NCI-H2081 (cell line): ENCODE measurements at places on chromosomes 16 and 17.
A peak's percentile ranks its signal among the peaks of the same experiment; 100 is the strongest.

DNA sequence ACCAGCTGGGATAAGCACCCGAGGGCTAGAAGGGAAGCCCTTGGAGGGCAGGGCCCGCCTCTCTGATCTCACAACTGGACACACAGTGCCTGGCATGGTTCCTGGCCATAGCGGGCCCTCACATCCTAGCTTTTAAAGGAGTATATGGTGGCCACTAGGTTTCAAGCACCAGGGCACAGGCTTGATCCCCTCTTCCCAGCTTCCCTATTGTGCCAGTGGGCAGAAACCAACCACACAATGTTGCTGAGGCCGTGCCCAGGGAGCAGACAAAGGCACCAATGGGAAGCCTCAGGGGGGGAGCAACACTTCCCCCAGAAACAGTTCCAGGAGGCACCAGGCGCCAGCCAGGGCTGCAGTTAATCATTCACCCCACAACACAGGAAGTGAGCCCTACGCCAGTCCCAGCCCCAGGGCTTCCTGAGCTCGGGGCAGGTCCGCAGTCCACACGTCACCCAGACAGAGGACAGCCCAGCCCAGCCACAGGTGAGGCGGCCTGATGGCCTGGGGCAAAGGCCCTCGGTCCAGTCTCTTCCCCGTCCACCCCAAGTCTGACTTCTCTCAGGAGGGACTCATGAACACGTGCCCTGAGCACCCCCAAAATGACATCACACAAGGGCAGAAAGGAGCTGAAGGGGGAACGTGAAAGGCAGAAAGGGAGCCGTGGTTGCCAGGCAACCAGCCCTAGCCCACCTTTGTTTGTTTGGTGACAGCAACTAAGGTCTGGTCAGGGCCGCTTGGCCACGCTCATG lies 12.8 kb downstream of the SMIM5 start:
- DNase-seq = peak; percentile 22

- DNase-seq = no peak
Observed at GRCh38 chr17:59631276-59631675, 11.6 kb downstream of the CLTC start.

DNA sequence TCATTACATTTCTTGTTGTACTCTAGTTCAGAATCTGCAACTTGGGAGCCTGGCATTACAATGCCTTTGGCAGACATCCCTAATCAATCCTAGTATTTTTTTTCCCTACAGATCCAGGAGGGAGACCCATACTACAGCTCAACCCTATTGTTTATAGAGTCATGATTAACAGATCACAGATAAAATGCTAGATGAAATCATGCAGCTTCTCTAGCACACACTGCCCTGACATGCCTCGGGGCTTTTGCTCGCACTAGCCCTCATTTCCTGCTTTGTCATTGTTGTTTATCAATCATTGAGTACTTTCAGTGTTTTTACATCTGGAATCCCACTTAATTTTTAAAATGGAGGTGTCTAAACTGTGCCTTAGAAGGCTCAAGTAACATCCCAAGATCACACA lies 412.5 kb downstream of the CA10 start:
- DNase-seq = peak; percentile 54

- no peak for DNase-seq
Observed at GRCh38 chr16:28313587-28313986, 21.3 kb downstream of the SBK1 start.

DNA sequence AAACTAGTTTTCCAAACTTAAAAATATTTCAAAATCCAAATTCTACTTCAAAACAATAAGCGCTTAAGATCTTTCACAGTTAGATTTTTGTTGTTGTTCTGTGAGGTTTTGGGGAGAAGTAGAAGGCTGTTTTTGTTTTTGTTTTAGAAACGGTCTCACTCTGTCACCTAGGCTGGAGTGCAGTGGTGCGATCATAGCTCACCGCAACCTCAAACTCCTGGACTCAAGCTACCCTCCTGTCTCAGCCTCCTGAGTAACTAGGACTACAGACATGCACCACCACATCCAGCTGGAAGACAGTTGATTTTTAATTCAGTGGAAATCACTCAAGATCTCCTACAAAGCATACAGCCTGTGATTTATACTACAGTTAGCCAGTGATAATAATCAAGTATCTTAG lies 2.7 kb downstream of the SHCBP1 start:
- DNase-seq = no peak

DNA sequence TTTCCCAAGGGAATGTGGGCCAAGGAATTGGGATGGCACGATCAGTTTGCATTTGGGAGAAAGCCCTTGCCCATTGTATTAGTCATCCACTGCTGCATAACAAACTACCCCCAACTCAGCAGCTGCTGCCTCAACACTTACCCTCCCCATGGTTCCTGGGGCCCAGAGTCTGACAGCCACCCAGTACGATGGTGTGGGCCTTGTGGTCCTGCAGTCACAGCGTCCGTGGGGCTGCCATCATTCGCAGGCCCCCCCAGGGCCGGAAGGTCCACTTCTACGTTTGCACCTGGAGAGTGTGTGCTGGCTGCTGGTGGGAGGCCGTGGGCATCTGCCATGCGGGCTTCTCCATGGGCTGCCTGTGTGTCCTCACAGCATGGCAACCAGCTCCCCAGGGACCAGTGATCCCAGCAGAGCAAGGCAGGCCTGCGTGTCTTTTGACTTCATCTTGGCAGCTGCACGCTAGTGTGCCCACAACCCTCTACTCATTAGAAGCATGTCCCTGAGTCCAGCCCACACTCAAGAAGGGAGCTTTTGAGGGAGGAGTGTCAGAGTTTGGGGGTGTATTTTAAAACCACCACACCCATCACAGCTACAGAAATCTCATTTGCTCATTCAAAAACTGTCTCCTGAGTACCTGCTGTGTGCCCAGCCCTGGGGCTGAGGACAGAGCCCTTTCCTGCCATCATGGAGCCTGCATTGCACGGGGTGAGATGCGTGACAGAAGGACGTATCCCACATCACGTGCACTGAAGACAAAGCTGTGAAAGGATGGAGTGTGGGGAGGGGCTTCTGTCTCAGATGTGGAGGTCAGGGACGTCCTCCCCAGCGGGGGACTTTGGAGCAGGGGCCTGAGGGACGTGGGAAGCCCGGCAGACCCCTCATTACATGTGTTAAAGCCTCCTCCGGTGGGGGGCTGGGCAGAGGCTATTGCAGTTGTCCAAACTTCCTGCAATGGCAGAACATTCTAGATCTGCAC lies 185.0 kb upstream of the ZNF469 start:
- no peak for DNase-seq

DNA sequence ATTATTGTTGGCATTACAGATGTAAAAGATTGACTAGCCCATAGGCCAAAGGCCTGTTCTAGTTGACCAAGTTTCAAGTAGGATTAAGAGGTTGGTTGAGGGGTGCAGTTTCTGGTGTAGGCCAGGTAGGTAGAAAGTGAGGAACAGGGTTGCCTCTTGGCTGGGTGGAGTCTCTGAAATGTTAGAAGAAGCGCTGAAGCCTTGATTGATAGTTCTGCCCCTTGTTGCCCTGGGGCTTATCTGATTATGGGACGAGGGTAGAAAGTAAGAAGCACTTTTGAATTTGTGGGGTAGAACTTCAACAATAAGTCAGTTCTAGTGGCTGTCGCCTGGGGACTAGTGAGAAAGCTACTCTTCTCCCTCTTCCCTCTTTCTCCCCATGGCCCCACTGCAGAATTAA lies 6.2 kb downstream of the BCL6B start:
- no peak for DNase-seq

DNA sequence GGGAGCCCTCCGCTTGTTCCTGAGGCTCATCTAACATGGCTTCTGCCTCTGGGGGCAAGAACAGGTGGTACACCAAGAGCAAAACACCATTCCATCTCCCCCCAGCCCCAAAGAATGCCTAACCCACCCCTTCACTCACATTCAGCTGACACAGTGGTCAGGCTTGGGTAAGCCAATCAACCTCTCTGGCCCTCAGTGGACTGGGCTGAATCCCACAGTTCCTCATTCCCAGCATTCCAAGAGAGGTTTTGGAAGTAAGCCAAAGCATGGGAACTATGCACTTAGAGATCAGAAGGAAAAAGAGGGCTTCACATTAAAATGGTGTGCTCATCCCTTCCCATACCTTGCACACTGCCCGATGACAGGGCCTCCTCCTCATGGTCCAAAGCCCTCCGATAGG lies 7.8 kb downstream of the PIGS start:
- DNase-seq = no peak

GRCh38 chr16:58459344-58460218 lies 40.4 kb upstream of the NDRG4 start:
- no peak for DNase-seq

GRCh38 chr16:81734632-81735434 lies 44.3 kb upstream of the PLCG2 start:
- DNase-seq = no peak

GRCh38 chr17:44829523-44830358 lies at the start of gene GJC1:
GJC1 (minus strand) TSS chr17:44830287; CDS start chr17:44805817, 24,470 bp downstream.
- DNase-seq = no peak

- DNase-seq = no peak
Observed at GRCh38 chr16:85426806-85427205, 186.3 kb upstream of the GSE1 start.

- peak; percentile 40 for DNase-seq
Observed at GRCh38 chr17:65099941-65100315, 37.2 kb upstream of the RGS9 start.

- DNase-seq = no peak
Observed at GRCh38 chr16:29318037-29318436, 88.5 kb downstream of the NPIPB11 start.

GRCh38 chr17:20184977-20185619 lies 175.9 kb downstream of the SPECC1 start:
- no peak for DNase-seq

DNA sequence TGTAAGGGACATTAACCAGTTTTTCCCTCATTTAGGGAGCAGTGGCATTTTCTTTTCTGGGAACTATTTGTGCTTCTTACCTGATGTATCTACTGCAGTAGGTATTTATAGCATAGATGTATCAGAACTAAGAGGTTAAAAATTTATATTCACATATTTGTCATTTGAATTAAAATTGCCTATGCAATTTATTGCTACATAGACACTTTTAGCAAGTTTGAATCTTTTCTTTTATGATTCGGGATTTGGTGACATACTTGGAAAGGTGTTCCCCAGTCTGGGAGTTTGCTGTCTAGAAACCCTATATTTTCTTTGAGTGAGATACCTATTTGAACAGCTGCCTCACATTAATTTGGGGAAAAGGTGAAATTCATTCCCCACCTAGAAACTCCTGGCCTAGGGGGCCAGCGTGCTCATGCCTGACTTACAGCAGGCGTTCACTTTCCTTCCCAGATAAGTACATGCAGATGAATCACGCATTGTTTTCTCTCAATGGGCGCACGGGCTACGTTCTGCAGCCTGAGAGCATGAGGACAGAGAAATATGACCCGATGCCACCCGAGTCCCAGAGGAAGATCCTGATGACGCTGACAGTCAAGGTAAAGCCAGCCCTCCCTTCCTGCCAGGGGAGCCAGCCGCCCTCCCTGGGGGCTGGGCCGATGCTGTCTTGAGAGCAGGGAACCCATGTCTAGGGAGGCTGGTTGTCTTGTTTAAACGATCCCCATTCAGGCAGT lies 73.8 kb downstream of the SDR42E1 start:
- DNase-seq = no peak

GRCh38 chr16:10647721-10648296 lies 46.9 kb downstream of the TEKT5 start:
- no peak for DNase-seq

DNA sequence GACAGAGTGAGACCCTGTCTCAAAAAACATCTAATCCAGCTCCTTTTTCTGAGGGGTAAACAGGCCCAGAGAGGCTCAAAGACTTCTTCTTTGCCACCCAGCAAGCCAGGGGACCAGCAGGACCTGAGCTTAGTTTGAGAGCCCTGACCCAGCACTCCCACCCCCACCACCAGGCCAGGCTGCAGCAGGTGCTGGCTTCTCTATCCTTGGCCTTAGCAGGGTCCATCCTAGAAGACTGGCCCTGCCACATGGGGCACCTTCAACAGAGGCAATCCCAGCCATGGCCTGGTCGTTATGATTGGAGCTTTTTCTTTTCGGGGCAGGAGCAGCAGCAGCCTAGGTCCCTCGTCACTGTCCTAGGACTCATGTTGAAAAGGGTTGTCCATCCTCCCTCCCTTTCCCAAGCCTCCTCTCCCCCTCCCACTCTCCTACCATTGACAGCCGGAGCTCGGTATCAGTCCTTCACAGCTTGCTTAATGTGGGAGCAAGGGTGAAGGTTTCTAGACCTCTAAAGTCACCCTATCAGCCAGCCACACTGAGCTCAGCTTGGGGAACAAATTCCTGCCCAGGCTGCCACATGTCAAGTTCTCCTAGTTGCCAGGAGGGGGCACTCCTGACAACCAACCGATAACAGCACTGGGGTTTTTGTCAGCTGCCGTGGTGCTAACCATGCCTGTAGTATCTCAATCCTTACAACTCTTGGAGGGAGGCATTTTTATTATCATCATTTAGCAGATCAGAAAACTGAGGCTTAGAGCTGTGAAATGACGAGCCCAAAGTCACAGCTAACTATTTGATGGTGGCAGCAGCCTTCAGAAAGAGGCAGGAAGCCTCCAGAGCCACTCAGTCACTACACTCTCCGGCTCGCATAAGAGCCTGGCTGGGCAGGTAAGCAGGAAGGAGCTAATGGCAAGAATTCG lies 11.2 kb downstream of the MRPL27 start:
- peak; percentile 58 for DNase-seq

- DNase-seq = no peak
Observed at GRCh38 chr17:27239046-27239445, 54.9 kb upstream of the WSB1 start.

GRCh38 chr16:4513881-4514280 lies 24.7 kb downstream of the CDIP1 start:
- DNase-seq = no peak

DNA sequence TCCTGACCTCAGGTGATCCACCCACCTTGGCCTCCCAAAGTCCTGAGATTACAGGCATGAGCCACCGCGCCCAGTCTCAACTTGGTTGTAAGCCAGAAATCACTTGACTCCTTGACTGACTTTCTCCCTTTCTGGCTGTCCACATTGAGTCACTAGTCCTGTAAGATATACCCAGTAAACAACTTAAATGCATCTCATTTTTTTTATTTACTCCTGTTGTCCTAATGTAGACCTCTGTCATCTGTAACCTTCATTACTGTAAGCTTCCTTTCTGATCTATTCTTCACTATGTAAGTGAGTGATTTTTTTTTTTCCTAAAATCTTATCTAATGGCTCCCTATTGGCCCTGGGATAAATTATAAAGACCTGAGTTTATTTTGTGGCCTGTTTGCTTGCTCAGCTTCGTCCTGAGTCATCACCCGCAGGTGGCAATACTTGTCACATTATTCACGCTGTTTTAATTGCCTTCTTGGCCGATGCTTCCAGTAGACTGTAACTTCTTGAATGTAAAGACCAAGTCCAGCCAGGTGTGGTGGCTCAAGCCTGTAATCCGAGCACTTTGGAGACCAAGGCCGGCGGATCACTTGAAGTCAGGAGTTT lies 41.0 kb downstream of the PAFAH1B1 start:
- DNase-seq = no peak

DNA sequence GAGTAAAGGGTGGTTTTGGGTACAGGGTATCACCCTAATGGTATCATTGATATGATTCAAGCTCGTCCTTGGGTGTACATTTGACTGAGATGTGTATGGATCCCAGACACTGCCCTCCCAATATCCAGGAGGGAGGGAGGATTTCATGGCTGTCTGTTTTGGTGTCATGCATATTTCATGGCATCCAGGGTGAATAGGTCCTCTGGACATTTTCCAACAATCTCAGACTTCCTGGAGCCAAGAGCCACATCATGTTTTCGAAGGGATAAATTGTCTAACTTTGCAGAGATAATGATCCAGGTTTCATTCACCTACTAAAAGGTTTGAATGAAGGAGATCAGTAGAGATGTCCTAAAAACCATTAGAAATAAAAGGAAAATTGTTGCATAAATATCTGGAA lies 431.9 kb downstream of the SHISA9 start:
- DNase-seq = no peak

- DNase-seq = no peak
Observed at GRCh38 chr17:32527146-32527545, 40.4 kb downstream of the CDK5R1 start.

- DNase-seq = no peak
Observed at GRCh38 chr16:49489686-49490320, 116.2 kb downstream of the C16orf78 start.
